ENCODE measurements at places on chromosomes 2 and 18.

GRCh38 chr18:14921547-14921946 is 173.6 kb downstream of the ANKRD30B start:
- no peak for DNase-seq

- DNase-seq, result no peak
These were observed 195.6 kb downstream of the TGIF1 start for GRCh38 chr18:3645384-3646156.

GRCh38 chr2:129782633-129782990 is 196.9 kb upstream of the RAB6C start:
- no peak for DNase-seq

GRCh38 chr2:85933753-85934594 is 45.2 kb upstream of the ST3GAL5 start:
- no peak for DNase-seq

DNA sequence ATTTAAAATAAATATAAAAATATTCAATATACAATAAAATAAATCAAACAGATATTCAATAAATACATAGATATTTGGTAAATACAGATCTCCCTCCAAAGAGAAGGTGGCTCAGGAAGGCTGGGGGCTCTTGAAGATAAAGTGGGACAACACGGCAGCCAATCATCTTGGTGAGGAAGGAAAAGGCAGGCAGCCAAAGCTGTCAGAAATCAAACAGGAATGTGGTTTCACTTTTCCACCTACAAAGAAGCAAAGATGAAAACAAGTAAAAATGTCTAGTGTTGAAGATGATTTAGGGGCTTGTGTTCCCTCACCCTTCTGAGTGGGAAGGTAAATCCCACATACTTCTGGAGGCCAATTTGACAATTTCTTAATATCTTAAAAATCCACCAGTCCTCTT is 85.7 kb downstream of the B3GNT2 start:
- DNase-seq, result no peak

DNA sequence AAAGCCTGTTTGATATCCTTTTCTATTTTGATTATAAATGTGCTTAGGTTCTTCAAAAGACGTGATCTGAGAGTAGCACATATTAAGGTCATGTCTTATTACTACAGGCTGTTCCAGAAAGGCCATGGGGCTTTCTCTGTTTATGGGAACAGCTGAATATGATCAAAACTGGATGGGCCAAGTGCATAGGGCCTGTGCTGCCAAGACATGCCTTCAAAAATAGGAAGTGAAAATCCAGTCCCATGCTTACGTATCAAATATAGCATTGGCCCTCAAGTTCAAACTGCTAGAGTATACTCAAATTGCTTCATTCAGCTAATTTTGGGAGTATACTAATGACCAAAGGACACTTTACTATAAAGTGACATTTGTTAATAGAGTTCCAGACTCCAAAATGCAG is 24.1 kb downstream of the SLC25A52 start:
- no peak for DNase-seq

- peak; percentile 29 for DNase-seq
These were observed 15.0 kb downstream of the KCNJ13 start for GRCh38 chr2:232761301-232761907.

GRCh38 chr2:96584017-96584416 is 47.5 kb downstream of the ARID5A start:
- no peak for DNase-seq

- no peak for DNase-seq
These were observed 239.4 kb upstream of the SKOR2 start for GRCh38 chr18:47490882-47491281.

DNA sequence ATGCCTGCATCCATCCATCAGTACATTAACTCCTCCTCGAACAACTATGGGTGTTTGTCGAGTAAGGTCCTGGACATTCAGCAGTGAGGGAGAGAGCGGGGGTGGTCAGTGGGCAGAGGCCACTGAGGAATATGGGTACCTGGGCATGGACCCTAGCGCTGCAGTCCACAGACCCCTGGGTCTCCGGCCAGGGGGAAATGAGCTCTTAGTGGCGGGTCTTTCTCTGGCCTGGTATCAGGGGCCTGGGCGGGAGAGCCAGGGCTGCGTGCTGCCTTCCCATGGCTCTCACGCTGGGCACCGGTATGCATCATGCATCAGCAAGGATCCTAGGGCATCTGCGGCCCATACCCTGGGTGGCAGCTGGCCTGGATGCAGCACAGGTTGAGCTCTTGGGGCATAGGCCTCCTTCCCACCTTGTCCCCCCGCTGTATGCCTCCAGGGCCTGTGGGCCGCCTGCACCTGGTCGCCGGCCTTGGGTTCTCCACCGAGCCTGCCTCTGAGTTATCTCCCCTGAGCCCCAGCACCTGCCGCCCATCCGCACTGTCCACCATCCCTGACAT is 1.3 kb upstream of the MOCOS start:
- no peak for DNase-seq

GRCh38 chr2:95240091-95240490 is 32.8 kb downstream of the ZNF892 start:
- DNase-seq, result no peak

GRCh38 chr2:132671151-132671835 is 1.3 kb upstream of the LYPD1 start:
- DNase-seq, result no peak

- DNase-seq, result no peak
These were observed 126.8 kb upstream of the CAPN13 start for GRCh38 chr2:30934066-30934465.

GRCh38 chr2:98911376-98912154 is 24.5 kb downstream of the CRACDL start:
- no peak for DNase-seq

GRCh38 chr18:50518787-50519546 is 40.9 kb upstream of the MAPK4 start:
- no peak for DNase-seq

DNA sequence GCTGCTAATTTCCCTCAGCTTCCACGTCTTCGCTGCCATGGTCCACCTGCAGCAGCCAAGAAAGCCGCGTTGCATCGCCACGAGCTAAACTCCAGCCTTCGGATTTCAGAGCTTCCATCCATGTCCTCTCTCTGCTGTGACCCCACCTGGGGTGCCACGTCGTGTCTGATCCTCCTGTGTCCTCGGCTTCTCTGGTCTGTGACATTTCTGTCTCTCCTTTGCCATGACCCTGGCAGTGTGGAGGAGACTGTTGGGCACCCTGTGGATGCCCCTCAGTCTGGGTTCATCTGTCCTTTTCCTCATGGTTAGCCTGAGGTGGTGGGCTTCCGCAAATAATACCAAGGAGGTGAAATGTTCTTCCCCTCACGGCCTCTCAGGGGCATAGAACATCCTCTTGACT is 106.8 kb downstream of the RTP5 start:
- DNase-seq, result no peak

DNA sequence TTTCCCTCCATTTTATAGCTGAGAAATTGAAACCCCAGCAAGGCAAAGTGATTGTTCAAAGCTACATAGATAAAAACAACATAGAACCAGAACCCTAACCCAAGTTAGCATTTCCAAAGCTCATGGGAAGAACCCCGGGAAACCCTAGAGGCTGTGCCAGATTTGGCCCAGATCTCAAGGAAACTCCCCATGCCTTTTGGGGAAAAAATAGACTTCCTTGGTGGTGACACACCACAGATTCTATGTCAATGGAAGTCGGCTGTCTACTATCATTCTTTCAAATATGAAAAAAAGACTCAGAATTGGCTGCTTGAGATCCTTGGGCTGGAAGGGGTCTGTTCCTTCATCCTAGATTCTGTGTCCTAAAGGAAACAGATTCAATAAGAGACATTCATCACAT is 8.4 kb downstream of the COL6A3 start:
- no peak for DNase-seq

GRCh38 chr2:71602115-71602495 is 148.7 kb downstream of the DYSF start:
- no peak for DNase-seq

GRCh38 chr18:7237673-7238272 is 6.9 kb downstream of the LRRC30 start:
- DNase-seq, result no peak

- no peak for DNase-seq
These were observed 46.3 kb downstream of the QPCT start for GRCh38 chr2:37390777-37391176.

GRCh38 chr2:212042562-212042961 is 496.0 kb downstream of the ERBB4 start:
- DNase-seq, result no peak

DNA sequence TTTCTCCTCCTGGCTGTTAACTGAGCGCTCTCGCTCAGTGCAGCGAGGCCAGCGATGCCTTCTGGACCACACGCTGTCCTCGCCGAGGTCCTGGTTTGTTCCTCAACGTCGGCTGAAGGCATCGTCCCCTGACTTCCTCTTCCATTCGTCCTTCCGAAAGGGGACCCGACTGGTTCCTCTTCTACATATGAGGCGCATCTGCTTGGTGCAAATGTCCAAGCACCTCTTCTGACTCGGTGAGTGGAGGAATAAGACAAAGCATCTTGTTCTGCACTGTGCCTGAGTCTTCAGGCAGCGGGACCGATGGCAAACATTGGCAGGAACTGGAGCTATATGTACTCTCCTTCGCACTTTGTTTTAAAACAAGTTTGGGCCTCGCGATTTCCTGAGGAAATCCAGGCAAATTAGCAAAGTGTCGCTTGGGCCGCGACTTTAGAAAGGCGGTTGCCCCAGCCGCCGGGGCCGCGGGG is 621 bp upstream of the KCNS3 start:
- no peak for DNase-seq

DNA sequence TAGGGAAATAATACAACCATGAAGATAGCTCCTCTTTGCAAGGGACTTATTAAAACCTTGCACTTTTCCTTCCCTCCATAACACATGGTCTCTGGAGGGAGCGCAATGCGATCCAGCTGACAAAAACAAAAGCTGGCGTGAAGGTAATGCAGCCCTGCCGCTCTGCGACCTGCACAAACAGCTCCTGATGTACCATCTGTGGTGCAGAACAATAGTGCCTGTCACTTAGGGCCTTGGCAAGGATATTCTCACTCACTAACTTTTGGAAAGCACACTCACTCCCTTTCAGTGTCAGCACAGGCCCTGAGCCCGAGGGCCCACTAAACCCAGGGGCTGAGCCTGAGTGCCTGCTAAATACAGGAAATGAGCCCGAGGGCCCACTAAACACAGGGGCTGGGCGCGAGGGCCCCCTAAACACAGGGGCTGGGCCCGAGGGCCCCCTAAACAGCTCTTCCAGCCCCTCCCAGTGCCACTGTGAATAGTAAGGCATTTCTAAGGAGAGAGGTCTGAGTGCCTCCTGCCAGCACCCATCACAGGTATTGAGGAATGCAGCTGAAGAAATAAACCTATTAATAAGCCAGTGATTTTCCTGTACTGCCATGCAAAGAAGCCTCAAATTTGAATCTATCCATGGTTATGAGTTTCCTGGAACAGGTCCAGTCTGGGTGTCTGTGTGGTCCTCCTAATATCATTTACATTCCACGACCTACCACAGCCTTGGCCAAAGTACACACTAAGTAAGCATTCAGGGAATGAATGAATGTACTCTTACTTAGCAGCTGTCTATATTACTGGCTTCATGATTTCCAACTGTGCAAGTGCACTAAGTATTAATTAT is 9.3 kb downstream of the L3MBTL4 start:
- no peak for DNase-seq

- no peak for DNase-seq
These were observed 26.1 kb upstream of the PPP1R1C start for GRCh38 chr2:181959508-181959907.

DNA sequence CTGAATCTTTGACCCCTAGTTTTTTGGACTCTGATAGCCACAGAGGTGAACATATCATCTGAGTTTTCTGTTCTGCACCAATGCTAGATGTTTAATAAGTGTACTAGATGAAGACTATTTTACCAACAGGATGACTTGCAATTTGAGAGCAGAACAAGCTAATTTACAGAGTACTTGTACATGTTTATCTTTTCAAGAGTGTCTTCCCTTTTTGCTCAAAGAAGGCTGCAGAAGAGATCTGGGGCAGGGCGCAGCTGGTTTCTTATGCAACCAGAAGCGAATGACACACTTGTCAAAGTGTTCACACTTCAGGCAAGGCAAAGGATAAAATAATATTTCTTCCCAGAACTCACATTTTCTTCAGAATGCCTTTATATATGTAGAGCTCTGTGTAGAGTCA is 86.0 kb downstream of the VWA3B start:
- no peak for DNase-seq

- peak; percentile 38 for DNase-seq
These were observed 764 bp downstream of the MBD2 start for GRCh38 chr18:54223568-54224241.

- DNase-seq, result no peak
These were observed 30.7 kb downstream of the PKP4 start for GRCh38 chr2:158487419-158487818.

DNA sequence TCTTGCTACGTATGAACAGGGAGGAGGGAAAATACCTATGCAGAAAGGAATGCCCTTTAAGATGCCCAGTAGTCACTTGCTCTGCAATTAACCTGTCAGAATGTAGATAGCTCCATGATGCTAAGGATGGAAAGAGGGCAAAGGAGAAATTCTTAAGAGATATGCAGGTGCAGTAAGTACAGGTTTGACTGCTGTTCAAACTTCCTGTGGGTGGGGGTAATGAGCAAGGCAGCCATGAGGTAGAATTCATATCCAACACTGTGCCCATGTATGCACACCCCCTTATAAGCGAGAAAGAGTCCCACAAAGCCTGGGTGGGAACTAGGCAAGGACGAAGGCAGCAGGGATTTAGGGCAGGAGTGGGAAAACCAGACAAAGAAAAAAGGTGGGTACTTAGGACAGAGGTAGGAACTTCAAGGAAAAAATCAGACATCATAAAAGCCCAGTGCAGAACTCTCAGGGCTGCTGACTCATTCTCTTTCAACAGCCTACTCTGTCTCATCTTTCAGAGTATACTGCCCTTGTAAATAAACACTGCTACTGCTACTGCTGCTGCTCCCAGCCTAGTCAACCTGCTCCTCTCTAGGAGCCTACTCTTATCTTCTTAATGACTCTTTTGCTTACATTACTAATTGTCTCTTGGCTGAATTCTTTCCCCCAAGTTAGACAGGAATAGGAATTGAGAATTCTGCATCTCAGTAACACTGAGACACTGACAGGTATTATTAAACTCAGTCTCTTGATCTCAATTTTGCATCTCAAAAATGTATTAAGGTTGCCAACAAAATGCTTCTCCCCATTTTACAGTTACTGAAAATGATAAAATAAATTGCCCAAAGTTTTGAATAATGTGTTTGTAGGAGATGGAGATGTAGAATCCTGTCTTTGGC is 189.0 kb downstream of the PTH2R start:
- DNase-seq, result no peak

DNA sequence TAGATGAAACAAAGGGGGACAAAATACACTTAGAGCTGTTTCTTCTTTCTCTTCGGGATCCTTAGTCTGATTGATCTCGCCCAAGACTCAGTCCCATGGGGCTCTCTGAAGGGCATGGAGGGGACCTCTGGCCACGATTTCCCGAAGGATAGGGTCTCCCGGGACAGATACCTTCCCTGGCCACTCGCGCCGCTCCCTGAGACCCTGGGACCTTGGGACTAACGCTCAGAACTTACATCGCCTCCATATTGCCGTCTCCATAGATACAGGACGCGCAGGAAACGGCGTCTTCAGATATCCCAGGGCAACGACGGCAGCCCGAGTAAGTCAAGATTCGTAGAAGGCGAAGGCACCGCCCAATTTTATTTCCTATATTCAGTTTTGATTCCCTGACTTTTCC is at the start of gene CFAP65:
Gene CFAP65 (minus strand): TSS at position 265 of the 400 bp plus-strand sequence. CDS start 2,468 bp downstream, outside the sequence.
- DNase-seq, result peak; percentile 61
